ENCODE measurements at places on chromosomes 5 and 9.

GRCh38 chr5:79130781-79131180, 19.2 kb downstream of the BHMT start:
- no peak for DNase-seq

GRCh38 chr9:7894231-7894630, 94.7 kb upstream of the DMAC1 start:
- DNase-seq = no peak

GRCh38 chr9:91536211-91536691, 112.6 kb upstream of the NFIL3 start:
- no peak for DNase-seq

- DNase-seq = no peak
These were observed 30.5 kb downstream of the LARS1 start for GRCh38 chr5:146151970-146152369.

DNA sequence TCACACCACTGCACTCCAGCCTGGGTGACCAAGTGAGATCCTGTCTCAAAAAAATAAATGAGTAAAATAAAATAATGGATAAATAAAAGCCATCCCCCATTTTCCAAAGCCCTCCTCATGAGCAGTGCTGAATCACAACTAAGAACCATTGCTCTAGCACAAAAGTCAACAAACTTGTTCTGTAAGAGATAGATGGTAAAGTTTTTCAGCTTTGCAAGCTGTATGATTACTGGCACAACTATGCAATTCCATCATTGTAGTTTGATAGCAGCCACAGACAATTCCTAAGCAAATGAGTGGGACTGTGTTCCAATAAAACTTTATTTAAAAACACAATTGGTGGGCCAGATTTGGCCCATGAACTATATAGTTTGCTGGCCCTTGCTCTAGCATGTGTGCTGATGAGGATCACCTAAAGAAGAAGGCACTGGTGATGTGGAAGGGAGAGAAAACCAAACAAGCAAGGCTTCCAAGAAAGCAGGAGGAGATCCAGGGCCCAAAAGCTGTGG, 64.6 kb downstream of the NEURL1B start:
- DNase-seq = no peak

DNA sequence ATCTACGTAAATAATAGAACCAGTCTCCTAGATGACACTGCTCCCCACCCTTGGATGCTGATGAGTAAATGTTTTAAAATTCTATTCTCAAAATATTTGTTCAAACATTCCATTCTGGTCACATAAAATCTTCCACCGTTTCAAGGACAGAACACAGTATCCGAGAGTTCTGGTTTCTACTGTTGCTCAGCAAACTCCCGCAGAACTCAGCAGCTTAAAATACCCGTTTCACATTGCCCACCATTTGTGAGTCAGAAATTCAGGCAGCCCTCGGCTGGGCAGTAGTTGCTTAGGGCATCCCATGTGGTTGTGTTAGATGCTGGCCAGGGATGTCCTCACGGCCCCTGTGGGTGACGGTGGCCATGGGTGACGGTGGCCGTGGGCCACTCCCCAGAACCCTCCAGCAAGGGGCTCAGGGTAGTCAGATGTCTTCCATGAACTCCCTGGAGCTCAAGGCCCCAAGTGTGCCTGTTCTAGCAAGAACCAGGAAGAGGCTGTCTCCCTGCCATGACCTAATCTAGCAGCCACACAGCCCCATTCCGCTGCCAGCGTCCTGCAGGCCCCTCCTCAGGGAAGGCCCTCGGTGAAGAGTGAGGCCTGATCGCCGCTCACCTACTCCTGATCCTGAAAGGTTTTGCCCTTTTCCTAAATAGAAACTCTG, 17.4 kb downstream of the MGAT1 start:
- DNase-seq = no peak

DNA sequence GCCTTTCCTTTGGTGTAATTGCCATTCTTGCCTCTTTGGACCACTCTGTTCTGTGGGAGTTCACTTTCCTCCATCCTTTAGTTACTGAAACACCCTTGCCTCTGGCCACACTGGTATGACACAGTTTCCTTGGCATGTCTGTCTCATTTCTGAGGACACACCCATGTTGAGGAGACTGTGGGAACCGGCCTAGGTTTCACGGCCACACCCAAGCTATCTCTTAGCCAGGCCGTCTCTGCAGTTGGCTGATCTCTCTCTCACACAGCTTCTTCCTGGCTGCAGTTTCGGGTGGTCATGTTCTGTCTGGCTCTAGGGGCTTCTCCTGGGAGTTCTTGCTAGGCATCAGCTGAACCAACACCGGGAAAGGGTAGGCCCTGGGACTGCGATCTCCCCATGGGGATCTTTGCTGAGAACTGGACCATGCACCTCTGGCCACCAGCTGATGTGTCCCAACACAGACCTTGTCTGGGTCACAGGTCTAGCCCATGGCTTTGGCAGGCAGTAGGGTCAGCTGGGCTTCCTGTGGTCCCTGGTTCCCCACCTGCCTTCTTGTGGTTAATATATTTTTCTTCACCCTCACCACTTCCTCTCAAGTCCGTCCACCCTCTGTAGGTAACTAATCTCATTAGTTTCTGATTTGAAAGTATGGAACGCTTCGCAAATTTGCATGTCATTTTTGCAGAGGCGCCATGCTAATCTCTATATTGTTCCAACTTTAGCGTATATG, 24.9 kb downstream of the ARHGEF37 start:
- DNase-seq = peak; percentile 98

DNA sequence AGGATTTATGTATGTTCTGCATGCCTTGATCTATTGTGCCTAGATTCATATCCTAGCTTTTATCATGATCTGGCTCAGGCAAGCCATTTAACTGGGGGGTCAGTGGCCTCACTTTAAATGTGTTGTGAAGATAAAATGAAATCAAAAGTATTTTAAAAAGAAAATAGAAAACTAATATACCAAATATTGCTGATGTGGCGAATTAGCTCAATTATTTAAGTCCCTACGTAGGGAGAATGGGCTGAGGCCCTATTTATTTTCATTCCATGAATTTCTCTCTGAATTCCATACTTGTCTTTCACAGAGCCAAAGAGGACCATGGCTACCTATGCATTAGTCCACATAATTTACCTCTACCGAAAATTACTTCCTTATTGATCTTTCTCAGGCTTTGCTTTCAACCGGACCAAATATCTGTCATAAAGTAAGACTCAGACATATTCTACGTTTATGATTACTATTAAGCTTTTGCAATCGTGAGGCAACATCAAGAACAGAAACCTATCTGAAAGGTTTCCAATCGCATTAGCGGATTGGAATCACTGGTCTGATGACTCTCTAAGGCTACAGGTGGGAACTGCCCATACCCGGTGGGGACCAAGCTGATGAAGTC, 1.7 kb downstream of the MBLAC2 start:
- no peak for DNase-seq

DNA sequence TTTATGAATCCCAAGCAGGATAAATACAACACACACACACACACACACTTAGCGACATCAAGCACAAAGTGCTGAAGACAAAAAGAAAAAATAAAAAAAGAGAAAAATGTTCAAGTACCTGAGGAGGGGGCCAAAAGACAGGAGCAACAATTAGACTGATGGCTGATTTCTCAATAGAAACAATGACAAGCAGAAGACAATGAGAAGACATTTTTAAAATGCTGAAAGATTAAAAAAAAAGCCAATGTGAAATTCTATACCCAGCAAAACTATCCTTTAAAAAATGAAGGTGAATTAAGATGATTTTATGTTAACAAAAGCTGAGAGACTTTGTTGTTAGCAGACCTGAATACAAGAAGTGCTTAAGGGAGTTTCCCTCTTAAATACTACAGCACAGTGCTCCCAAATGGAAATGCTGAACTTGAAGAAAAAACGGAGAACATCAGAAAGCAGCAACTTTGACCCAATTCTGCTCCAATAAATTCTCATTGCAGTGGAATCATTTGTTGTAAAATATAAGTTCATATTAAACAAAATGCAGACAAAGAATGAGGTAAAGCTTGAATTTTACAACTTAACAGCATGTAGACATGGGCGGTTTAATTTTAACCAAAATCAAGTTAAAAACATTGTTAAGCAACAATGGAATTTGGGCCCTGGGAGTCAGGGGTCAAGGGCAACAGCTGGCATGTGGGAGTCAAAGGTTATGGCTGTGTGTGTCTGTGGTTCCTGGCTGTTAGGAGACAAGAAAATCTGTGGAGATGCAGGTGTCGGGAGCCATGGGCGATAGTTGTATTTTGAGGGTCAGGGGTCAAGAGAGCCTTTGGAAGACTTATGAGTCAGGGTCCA, 776 bp upstream of the RANBP17 start:
- DNase-seq = no peak

DNA sequence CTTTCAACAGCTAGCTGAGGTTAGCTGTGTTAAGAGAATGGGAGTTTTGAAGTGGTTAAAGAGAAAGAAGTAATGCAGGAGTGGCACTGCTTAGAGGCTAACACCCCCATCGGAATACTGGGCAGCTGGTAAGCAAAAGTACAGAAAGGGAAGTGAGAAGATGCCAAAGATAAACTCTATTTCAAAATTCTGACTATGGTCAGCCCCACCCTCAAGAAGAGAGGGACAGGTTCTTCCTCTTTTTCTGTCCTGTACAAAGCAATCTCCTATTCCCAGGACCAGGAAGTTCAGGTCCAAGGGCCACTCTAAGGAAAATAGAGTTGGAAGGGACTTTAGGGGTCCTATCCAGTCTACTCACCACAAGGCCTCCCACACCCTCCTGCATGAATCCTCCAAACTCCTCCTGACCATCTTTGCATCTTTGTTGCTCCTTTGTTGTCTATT, 45.9 kb upstream of the JAK2 start:
- DNase-seq = no peak

DNA sequence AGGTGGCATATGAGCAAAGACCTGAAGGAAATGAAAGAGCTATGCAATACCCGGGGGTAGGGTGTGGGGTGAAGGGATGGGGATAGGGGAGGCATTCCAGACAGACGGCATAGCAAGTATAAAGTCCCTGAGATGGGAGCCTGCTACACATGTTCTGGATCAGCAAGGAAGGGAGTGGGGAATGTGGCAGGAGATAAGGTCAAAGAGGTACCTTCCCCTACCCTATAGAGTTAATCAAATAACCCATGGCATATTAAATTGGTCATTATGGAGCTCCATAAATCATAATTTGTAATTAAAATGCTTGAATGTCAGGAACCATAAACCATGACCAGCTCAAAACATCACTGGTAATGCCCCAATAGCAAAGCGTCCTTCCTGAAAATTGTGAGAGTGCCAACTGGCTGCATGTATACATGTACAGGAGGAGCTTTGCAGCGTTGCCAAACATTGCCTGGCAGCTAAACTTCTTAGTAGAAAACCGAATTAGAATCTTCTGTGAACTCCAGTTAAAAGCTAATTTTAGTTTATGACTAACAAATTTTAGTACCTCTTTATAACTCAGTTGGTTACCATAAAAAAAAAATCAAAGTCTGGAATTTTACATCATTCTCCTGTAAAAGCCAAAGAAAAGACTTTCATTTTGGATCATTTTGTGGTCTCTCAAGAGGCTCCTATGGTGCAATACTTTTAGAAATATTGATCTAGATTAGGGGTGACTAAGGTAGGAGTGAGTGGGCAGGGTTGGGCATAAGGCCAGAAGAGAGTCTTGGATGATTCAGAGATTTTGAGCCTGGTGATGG, 4.7 kb downstream of the DNAI1 start:
- no peak for DNase-seq

DNA sequence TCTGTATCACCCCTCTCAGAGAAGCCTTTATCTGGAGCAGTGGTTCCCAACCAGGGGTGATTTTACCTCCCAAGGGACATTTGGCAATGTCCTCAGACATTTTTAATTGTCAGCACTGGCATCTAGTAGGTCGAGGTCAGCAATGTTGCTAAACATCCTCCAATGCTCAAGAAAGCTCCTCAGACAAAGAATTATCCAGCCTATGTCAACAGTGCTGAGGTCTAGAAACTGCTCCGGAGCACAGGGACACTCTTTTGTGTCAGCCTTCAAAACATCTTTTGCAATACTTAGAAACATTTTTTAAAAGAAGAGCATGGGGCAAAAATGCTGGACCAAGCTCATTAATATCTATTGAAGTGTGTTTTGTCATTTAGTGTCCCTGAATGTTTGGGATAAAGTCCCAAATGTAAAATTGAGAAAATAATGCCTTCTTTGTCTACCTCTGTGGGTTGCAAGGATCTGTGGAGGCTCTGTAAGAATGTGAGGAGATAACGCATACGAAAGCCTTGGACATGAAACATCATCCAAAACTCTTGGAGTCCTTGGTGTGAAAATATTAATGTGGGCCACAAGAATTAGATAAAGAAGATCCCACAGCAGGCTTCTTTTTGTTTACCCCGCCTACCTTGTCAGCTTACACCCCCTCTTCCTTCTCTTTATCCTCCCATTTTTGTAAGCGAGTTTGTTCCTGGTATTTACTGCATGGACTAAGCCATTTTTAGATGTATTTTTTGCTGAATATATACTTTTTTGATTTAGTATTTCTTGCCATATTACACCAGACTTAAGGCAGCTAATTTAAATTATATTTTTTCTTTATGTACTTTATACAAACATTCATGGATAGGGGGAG, 193.5 kb downstream of the CD180 start:
- DNase-seq = peak; percentile 12

- DNase-seq = no peak
These were observed 10.9 kb upstream of the ZNF366 start for GRCh38 chr5:72518001-72518683.

- no peak for DNase-seq
These were observed 14.9 kb upstream of the CARD19 start for GRCh38 chr9:93081081-93081529.

GRCh38 chr5:65121880-65122436, 353.2 kb downstream of the CWC27 start:
- no peak for DNase-seq

DNA sequence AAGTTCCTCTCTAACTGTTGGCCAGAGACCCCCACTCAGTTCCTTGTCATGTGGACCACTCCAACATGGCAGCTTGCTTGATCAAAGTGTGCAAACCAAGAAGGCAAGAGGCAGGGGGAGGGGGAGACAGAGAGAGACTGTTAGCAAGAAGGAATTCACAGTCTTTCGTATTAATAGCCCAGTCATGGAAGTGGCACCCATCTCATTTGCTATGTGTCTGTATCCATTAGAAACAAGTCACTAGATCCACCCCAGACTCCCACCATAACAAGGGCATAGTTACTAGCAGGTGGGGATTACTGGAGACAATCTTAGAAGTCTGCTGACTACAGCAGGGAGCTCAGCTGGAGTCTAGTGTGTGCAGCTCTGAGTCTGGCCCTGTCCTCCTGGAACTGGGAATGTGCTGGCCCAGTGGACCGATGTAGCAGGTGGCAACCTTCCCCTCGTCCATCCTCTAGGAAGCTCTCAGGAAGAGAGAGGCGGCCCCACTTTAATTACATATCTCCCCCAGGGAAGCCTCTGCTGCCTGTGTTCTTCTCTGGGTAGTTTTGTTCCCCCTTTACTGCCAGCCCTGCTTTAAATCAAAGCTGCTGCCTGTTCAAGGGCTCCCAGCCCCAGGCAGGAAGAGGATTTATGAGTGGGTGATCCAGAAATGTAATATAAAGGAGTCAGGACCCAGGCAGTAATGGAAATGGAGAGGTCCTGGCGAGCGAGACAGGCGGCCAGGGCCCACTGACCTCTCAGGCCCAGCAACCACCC, 47.8 kb upstream of the ALDH1B1 start:
- DNase-seq = no peak

All from hematopoietic multipotent progenitor cell treated with erythropoietin and hydrocortisone succinate and interleukin-3 and kit ligand, for 15 days (in vitro differentiated cells).